CD8-positive, alpha-beta T cell (primary cell): ENCODE measurements at places on chromosomes 3 and 15.

DNA sequence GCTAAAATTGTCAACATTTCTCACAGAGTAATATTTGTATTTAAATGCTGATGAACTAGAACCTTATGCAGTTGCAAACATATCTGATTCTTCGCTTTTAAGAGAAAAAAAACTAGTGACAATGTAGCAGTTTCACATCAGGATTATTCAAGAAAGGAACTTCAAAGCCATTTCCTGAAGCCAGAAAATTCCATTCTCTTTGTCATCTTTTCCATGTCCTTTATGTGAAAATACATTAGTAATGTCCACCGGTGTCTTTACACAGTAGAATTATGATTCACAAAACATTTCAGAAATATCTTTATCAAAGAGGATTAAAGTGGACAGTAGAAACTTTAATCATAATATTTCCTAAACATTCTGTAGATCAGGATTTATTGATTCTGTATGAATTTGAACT is 12.7 kb upstream of the LXN start:
- DNase-seq: no peak

- no peak for DNase-seq
Measured at GRCh38 chr15:68299436-68299835, 21.9 kb downstream of the FEM1B start.

DNA sequence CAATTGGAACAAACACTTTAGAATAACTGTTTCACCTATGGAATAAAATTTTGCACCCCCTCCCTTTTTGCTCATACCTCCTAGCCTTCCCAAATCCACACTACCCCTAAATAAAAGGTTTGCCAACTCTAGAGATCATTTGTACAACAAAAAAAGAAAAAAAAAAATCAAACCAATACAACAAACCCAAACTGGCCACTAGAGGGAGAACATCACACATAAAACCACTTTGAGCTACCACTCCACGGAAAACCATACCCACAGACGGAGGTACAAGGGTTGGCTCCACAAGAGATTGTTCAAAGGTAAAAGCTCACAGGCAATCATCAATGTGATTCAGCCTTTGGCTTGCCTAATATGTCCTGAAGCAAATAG is 47.6 kb downstream of the SETMAR start:
- peak; percentile 27 for DNase-seq

GRCh38 chr15:96851613-96852012 is 521.1 kb downstream of the NR2F2 start:
- DNase-seq: no peak

- DNase-seq: no peak
Measured at GRCh38 chr3:32046102-32046501, 60.3 kb upstream of the GPD1L start.

GRCh38 chr3:23809294-23809693 is 3.5 kb downstream of the UBE2E1 start:
- DNase-seq: no peak
